CD4-positive, alpha-beta T cell treated with Interleukin-6 at 100 ng/mL for 8 hours (primary cell): ENCODE measurements at places on chromosomes 2 and 18.
A peak's percentile ranks its signal among the peaks of the same experiment; 100 is the strongest.

DNA sequence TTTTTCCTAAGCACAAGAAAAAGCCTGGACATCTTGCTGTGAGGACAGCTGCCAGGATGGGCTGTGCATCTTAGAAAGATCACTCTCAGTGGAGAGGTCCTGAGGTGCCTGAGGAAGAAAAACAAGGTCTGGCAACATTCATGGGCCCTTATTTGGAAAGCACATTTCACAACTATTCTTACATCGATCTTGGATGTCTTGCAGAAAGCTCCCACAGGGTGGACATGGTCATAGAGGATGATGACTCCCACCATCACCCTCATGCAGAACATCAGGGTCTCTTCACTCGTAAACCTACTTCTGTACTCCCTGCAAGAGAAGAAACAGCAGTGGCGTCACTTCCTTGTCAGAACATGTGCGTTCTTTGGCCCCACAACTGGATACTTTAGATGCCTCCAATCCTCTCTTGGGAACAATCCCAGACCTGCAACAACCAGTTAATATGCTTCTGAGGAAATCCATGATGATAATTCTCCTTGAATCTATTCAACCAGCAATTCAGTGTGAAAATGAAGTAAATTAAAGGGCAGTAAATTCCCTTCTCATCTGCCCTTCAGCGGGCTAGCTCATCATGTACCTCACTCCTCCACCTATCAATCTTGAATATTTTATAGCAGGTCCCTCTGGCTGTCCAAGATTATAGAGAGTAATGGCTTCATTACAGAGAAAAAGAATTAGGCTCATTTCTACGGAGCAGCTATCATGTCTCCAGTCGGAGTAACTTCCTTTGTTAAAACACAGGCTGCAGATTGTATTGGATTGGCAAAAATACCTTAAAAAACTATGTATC, 106.2 kb downstream of the CYRIA start:
- DNase-seq: no peak

- no peak for DNase-seq
Observed at GRCh38 chr18:14959550-14959949, 211.6 kb downstream of the ANKRD30B start.

- DNase-seq: no peak
Observed at GRCh38 chr2:9398881-9399780, 24.2 kb downstream of the ITGB1BP1 start.

- peak; percentile 31 for DNase-seq
Observed at GRCh38 chr2:1563943-1564891, 151.0 kb downstream of the TPO start.

DNA sequence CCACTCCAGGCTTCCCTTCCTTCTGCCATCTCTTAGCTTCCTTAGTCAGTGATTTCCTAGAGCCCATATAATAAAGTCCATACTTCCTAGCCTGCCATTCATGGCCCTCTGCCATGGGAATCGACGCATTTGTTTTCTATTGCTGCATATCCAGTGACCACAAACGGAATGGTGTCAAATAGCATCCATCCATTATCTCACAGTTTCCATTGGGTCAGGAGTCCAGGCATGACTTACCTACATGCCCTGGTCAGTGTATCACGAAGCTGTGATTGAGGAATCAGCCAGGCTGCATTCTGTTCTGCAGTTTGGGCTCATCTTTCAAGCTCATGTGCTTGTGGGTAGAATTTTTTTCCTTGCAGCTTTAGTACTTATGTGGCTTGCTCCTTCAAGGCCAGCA, 209.7 kb upstream of the EPAS1 start:
- DNase-seq: no peak

DNA sequence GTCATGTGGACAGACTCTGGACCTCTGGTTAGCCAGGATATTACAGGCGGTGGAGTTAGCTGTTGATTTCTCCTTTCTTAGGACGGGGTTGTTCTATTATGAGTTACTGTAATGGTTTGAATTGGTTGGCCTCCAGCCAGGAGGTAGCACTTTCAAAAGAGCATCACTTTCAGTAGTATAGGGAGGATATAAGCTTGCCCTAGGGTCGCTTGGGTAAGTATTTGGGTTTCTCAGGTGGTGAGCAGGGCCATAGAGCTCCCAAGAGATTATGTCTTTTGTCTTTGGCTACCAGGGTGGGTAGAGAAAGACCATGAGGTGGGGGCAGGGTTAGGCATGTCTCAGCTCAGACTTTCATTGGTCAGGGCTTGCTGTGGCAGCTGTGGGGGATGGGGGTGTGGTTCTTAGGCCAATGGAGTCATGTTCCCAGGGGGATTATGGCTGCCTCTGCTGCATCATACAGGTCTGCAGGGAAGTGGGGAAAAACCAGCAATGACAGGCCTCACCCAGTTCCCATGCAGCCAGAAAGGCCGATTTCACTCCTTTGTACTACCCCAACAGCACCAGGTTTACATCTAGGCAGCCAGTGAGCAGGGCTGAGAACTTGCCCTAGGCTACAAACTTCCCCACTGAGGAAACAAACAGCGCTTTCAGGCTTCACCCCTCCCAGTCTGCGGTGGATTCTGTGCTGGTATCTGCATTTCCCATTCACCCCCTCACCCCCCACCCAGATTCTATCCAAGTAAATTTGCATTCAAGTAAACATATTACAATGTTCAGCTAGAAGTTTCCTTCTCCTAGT, 89.4 kb upstream of the SLC38A11 start:
- DNase-seq: no peak

GRCh38 chr18:59899298-59900221, at the start of gene PMAIP1:
TSS of gene PMAIP1 (plus strand) at chr18:59899996. CDS start at chr18:59900178, 182 bp downstream.
- DNase-seq: peak; percentile 85
